NCI-H1930 (cell line): ENCODE measurements at places on chromosomes 7 and 10.

DNA sequence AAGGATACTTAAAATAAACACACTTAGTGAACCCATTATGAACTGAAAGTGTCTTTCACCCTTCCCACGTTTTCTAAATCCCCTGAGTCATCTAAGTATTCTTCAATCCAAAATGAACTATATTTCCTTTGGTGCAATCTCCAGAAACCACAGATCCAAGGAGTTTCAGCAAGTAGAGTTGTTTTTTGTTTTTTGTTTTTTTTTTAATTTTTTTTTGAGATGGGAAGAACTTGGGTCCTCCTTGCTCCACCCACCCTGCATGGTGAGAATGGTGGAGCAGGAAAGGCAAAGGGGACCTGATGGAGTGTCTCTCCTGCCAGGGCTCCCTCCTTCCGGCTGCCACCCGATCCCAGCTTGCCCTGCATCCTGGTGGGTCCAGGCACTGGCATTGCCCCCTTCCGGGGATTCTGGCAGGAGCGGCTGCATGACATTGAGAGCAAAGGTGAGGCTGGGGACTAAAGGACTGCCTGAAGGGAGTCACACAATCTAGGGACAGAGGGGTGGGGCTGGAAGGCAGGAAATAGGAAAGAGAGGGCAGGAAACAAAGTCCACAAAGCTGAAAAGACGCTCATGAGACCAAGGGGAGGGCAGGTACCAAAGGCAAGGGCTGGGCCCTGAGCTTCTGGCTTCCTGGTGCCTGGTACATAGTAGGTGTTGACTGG is 12.1 kb downstream of the ATG9B start:
- DNase-seq: no peak

DNA sequence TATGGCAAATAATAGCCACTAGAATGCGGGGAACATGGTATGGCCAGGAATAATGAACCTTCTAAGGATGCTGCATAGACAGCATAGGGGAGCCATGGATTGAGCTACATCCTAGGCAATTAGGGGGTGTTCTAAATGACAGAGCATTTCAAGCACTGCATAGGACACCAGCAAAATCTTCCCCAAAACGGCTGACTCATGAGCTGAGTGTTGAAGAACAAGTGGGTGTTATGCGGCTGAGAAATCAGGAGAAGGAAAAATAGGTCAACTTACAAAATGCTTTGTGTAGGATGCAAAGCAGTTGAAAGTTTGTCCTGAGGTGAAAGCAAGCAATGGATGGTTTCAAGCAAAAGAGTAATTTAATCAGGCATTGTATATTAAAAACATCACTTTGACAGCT is 1023.5 kb upstream of the C7orf33 start:
- no peak for DNase-seq

- no peak for DNase-seq
Observed at GRCh38 chr7:104791080-104791479, 222.9 kb upstream of the KMT2E start.

DNA sequence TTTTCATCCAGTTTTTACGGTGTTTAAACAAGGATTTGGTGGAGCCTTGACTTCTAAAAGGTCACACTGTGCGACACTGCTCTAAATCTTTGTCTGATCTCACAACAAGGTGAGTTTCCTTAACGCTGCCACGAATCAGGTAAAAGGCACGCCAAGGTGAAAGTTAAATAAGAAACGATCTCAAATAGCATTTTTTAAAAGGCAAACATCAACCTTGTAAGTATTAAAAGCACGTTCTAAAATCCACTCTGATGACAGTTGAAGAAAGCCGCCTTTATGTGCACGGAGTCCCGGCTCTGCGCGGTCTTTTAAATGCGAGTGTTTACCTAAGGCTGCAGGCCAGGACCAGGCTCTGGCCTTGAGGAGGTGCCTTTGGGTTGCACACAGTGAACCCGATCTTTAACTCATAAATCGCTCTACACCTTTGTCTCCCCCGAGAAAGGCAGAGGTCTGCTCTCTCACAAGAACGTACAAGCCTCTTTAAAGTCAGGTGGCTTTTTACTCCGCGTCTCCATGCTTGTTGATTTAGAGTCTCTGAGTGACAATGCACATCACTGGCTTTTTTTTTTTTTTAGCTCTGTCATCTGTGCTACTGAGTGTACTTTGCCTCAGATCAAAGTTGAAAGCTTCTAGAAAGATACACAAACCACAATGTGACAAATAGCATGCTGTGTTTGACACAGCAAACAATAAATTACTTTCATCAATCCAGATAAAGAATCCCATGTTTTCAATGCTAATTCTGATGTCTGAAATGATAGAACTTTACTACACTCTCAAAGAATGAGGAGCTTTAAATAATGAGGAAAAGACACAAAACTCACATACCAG is 25.9 kb upstream of the RNF32 start:
- no peak for DNase-seq
